ENCODE measurements at places on chromosomes 6 and 20. TPM values are rescaled to one million over a fixed set of nuclear protein-coding genes. Genes with fewer than 3 reads are reported as not detected.

GRCh38 chr6:157381631-157382621 lies 936 bp downstream of the ZDHHC14 start:
- H3K4me3 ChIP-seq, result peak overlapping the region; percentile 93
- peaks cover 9% of the 10 kb centered on the region for H3K4me1 ChIP-seq
- H3K27ac ChIP-seq, result peak overlapping the region; percentile 86
- H3K36me3 ChIP-seq, result no peaks in the 10 kb centered on the region

- no peak for DNase-seq
- H3K27ac ChIP-seq, result no peak overlapping the region
- H3K27me3 ChIP-seq, result no peaks in the 10 kb centered on the region
- H3K4me3 ChIP-seq, result no peak overlapping the region
Measured at GRCh38 chr6:5950361-5950785, 56.4 kb downstream of the NRN1 start.

Gene PSORS1C2
- total RNA-seq, result not detected

DNA sequence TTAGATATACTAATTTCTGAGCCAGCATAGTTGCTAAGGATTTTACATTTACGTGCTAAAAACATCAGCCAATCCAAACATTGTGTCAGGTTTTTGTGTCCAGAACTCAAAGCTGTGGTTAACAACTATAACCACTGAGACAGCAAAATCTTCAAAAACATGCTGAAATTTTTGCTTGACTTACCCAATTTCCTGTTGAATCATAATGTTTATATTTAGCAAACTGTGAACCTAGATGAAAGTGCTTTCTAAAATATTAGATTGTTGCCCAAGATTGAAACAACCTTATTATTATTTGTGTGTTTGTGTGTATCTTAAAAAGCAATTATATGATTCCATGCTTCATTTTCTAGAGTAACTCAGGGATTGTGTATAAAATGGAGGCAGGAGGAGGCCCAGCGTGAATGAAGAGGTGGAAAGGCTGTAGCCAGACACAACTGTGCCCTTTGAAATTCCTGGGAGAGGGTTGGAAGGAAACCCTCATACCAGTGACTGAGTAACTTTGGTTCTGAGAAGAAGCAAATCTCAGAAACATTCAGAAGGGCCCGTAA lies 48.0 kb downstream of the ARMC2 start:
- no peaks in the 10 kb centered on the region for H3K27me3 ChIP-seq
- peaks cover 4% of the 10 kb centered on the region for H3K4me1 ChIP-seq
- H3K4me3 ChIP-seq, result peak overlapping the region; percentile 42
- no peak overlapping the region for H3K27ac ChIP-seq
- no peaks in the 10 kb centered on the region for H3K36me3 ChIP-seq

Gene SPDEF
- total RNA-seq, result not detected

Gene ELOVL2
- not detected for total RNA-seq

Gene MYL9
- not detected for total RNA-seq

- no peak for DNase-seq
- no peaks in the 10 kb centered on the region for H3K4me1 ChIP-seq
- peaks cover 19% of the 10 kb centered on the region for H3K27me3 ChIP-seq
- no peak overlapping the region for H3K4me3 ChIP-seq
Measured at GRCh38 chr20:4383961-4384360, 337.7 kb upstream of the PRND start.

- H3K4me3 ChIP-seq, result no peak overlapping the region
- H3K27ac ChIP-seq, result peak overlapping the region; percentile 85
- peaks cover 39% of the 10 kb centered on the region for H3K4me1 ChIP-seq
- DNase-seq, result no peak
- peaks cover 21% of the 10 kb centered on the region for H3K36me3 ChIP-seq
Measured at GRCh38 chr6:111772381-111772780, 100.9 kb downstream of the FYN start.

- no peaks in the 10 kb centered on the region for H3K36me3 ChIP-seq
- no peak for DNase-seq
- no peak overlapping the region for H3K4me3 ChIP-seq
- H3K27me3 ChIP-seq, result peaks cover 14% of the 10 kb centered on the region
Measured at GRCh38 chr6:968791-969190, 275.9 kb upstream of the EXOC2 start.

DNA sequence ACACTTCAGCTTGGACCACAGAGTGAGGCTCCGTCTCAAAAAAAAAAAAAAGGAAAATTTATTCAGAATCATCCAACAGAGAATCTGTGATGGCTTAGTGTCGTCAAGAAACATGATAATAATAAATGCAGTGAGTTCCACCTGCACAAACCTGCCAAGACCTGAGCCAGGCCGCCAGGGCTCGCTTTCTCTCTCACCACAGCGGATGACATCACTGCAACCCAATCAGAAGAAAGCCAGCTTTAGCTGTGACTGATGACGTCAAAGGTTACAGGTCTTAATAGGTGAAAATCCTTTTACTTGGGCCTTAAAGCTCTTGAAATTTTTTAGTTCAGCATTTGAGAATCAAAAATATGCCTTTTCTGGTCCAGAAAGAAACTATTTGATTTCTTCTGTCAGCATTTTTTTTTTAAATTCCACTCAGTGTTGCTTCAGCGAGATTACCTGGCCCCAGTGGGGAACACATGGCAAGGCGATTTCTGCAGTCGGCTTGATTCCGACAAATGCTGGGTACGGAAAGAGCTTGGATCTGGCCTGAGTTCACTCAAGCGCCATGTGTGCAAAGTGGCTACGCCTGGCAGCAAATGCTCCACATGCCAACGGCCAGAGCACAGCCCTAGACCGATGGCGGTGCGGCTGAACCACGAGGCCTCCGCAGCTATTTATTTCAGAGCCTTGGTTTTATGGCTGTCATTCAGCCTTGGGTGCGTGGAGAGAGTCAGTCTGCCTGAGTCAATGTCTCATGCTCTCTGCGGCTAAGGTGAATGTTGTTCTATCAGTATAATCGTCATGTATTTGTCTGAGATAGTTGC lies 105.7 kb upstream of the QKI start:
- no peaks in the 10 kb centered on the region for H3K36me3 ChIP-seq
- H3K27ac ChIP-seq, result no peak overlapping the region
- H3K4me3 ChIP-seq, result no peak overlapping the region
- no peaks in the 10 kb centered on the region for H3K4me1 ChIP-seq
- peaks cover 5% of the 10 kb centered on the region for H3K27me3 ChIP-seq

DNA sequence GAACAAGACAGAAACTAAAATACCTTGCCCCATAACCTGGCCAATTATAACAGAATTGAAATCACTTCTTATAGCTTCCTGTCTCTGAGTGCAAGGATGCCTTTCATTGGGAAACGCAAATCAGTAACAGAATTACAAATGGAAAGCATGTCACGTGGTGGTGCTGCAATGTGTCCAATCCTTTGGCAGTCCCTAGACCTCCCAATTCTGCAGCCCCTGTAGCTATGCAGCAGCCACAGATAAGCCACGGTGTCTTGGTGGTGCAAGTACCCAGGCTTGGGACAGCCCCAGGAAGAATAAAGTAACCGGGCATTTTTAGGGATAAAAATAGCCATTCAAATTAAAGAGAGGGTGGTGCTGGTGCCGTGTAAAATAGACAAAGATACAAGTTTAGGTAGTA lies 134.6 kb upstream of the CCN2 start:
- H3K4me3 ChIP-seq, result no peak overlapping the region
- no peaks in the 10 kb centered on the region for H3K27me3 ChIP-seq
- H3K36me3 ChIP-seq, result peaks cover 4% of the 10 kb centered on the region
- no peaks in the 10 kb centered on the region for H3K4me1 ChIP-seq

DNA sequence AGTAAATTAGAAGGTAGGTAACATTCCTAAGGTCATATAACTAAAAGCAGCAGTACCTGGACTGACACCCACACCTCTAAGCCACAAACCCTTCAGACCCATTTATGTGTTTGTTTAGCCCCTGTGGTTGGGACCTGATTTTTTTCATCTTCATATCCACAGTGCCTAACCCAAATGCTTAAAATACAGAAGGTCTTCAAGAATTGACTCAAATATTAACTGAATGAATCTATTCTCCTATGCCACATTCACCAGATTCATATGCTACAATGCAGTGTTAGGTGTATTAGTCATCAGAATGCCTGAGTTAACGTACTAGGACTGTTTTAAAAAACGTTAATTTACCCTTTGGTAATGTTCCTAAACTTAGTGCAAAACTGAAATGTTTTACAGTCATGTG lies 124.8 kb downstream of the AHI1 start:
- no peak overlapping the region for H3K27ac ChIP-seq
- H3K36me3 ChIP-seq, result peaks cover 39% of the 10 kb centered on the region
- H3K27me3 ChIP-seq, result no peaks in the 10 kb centered on the region
- no peaks in the 10 kb centered on the region for H3K4me1 ChIP-seq
- DNase-seq, result no peak

DNA sequence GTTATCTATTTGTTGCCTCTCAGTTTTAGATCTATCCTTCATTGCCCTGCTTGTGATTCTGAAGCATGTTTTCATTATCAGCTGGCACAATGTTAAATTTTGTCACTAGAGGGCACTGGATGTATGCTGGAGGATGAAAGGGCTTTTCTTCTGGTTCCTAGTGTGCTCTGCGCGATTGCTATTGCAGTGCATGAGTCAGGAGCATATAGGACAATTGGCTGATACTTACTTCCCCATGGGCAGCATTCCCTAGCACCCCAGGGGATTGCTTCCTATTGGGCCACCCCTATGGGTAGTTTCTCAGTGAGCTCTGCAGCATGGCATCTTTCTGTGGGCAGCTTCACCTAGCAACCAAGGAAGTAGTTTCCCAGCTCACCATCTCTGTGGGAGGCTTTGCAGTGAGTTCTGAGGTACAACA lies 280.3 kb upstream of the SYNCRIP start:
- DNase-seq, result peak; percentile 3
- no peaks in the 10 kb centered on the region for H3K36me3 ChIP-seq
- H3K27me3 ChIP-seq, result no peaks in the 10 kb centered on the region
- no peaks in the 10 kb centered on the region for H3K4me1 ChIP-seq

Gene TTI1
- total RNA-seq, result 25.9 TPM

DNA sequence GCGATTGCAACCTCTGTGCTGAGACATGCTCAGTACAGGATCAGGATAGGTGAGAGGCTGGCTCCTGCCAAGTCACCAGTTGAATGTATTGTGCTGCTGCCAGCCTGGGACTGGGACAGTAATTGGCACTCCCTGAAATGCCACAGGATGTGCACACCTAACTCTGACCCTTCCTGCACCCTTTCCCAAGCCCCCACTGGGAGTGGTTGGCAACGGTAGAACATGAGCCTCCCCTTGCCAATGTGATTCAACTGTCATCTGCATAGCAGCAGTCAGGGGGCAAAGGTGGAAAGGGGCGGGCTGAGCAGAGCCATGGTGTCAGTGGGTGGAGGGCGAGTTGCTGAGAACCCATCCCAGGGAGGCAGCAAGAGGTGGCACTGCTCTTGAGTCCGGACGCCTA lies 15.4 kb downstream of the SPINT3 start:
- no peak for DNase-seq
- H3K36me3 ChIP-seq, result no peaks in the 10 kb centered on the region
- H3K4me1 ChIP-seq, result no peaks in the 10 kb centered on the region
- H3K27ac ChIP-seq, result no peak overlapping the region
- H3K4me3 ChIP-seq, result no peak overlapping the region

DNA sequence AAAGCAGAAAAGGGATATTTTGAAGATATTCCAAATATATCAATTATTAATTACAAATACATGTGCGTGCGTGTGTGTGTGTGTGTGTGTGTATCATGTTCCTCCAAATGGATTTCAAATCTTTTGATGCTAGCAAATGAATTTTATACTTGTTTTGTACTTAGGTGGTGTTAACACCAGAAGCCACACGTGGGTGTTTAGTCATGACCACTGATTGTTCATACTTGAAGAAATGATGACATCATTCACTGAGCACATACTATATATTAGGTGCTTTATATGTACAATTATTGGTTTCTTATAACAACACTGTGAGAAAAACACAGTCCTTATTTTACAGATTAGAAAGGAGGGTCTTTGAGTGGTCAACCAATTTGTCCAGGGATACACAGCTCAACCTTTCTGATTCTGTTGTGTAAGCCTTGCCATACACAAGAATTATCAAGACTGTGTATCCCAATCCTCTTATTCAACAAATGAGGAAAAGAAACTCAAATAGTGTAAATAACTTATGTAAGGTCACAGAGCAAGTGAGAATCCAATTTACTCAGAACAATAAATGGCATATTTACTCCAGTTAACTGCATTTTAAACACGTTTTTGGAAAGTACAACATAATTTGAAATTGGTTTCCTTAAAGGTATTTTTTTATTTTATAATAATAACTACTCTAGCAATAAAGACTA lies 88.5 kb downstream of the BCAS1 start:
- H3K27ac ChIP-seq, result no peak overlapping the region
- DNase-seq, result no peak
- H3K4me1 ChIP-seq, result peaks cover 2% of the 10 kb centered on the region
- H3K36me3 ChIP-seq, result no peaks in the 10 kb centered on the region
- no peak overlapping the region for H3K4me3 ChIP-seq
- no peaks in the 10 kb centered on the region for H3K27me3 ChIP-seq

DNA sequence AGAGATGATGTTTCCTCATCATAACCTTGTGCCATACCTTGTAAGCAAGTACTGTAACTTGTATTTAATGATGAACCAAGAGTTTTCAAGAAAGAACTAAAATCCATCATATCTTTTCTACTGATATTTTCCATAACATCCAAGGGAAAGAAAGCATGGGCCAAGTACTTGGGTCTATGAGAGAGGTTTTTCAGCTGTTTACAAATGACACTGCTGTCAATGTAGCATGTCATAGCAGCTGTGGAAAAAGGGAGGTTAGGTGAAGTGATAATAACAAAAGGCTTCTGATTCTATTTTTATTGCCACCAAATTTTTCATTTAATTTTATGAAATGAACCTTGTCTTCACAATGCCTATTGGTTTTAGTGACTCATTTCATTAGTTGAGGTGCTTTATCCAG lies 482.3 kb downstream of the LMBRD1 start:
- H3K4me3 ChIP-seq, result no peak overlapping the region
- H3K4me1 ChIP-seq, result no peaks in the 10 kb centered on the region
- no peaks in the 10 kb centered on the region for H3K27me3 ChIP-seq
- H3K36me3 ChIP-seq, result no peaks in the 10 kb centered on the region
- no peak overlapping the region for H3K27ac ChIP-seq
- no peak for DNase-seq

GRCh38 chr6:20924911-20925543 lies 390.8 kb downstream of the CDKAL1 start:
- H3K27ac ChIP-seq, result no peak overlapping the region
- peaks cover 12% of the 10 kb centered on the region for H3K36me3 ChIP-seq
- no peaks in the 10 kb centered on the region for H3K27me3 ChIP-seq
- no peaks in the 10 kb centered on the region for H3K4me1 ChIP-seq

Gene CCDC170
- total RNA-seq, result not detected

DNA sequence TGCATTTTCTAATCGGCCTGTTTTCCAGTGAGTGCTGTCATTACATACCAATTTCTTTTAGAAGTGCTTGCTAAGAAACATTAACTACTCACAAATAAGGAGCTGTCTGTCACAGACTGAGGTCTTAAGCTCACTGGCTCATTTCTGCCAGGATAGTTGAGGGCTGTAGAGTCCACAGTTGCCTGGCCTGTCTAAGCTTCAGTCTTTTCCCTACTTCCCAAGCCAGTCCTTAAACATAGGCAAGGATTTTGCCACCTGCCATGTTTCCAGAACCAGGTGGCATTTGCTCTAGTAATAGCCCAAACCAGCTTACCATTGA lies 84.7 kb downstream of the LINC00237 start:
- DNase-seq, result no peak
- no peak overlapping the region for H3K27ac ChIP-seq
- H3K4me1 ChIP-seq, result no peaks in the 10 kb centered on the region
- no peak overlapping the region for H3K4me3 ChIP-seq
- H3K36me3 ChIP-seq, result no peaks in the 10 kb centered on the region

Gene KIAA1755
- total RNA-seq, result not detected

All from naive thymus-derived CD8-positive, alpha-beta T cell (primary cell).